Lower lobe of right lung (tissue), 2 donors: ENCODE measurements at places on chromosomes 2 and 18.

DNA sequence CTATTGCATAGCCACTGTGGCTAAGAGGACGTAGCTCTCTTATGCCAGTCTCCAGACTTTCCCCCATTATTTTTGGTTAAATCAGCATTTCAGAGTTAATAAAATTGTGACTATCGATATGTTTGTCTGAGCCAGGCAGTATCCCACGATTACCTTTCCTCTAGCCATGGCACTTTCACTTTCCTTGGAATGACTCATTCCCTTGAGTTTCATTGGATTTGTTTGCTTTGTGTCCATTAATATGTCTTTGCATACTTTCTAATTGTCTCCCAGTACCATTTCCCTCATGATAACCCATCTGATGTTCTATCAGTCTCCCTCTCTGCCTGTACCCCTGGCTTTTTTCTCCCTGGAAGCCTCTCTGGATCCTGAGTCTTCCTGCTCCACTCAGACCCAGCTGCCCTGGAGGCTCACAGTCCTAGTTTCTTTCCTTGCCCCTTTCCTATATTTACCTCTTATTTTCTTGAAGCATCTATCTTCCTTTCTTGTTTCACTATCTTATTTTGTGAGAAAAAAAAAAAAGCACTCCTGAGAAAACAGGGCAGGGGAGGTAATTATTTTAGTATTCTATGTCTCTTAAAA lies 126.1 kb downstream of the MTX2 start:
- no peak for DNase-seq

DNA sequence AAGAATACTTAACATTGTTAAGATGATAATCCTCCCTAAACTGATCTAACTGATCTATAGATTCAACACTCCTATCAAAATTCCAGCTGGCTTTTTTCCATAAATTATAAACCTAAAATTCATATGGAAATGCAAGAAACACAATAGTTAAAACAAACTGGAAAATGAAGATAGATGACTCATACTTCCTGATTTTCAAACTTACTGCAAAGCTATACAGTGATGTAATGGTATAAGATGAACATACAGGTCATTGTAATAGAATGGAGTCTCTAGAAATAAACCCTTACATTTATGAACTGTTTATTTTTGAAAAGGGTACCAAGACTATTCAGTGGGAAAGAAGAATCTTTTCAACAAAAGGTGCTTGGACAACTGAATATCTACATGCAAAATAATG lies 32.3 kb downstream of the UBXN4 start:
- no peak for DNase-seq

GRCh38 chr2:239200646-239201530 lies 199.9 kb downstream of the HDAC4 start:
- no peak for DNase-seq

GRCh38 chr2:151891566-151892194 lies 63.5 kb upstream of the ARL5A start:
- no peak for DNase-seq

DNA sequence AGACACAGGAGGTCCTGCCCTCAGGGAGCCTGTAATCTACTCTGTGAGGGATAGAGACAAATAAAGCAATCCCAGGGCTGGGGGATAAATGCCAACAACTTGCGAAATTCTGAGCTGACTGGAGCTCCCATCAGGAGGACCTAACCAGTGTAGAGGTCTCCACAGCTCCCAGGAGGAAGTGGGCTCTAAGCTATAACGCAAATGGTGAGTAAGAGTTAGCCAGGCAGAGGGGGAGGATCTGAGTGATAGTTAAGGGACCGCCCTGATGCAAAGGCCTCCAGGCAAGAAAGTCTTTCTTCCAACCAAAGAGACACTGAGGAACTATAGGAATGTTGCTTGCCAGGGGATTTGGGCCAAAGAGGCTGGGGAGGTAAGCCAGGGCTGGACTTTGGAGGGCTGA lies 16.0 kb upstream of the ZNF532 start:
- no peak for DNase-seq

DNA sequence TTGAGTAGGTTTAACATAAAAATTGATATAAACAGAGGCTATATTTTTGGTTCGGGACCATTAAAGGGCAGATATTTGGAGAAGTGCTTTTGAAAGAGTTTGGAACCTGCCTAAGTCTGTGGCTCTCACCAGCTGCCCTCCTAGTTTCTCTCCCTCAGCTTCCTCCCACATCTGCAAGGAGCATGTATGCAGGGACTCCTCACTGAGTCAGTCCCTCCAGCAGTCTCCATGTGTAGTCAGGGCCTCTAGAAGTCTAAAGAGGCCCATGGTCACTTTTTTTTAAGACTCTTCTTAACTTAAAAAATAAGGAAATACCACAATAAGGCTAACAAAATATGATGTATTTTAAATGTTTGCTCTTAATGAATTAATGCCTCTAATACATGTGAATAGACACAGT lies 220.0 kb upstream of the TANK start:
- DNase-seq: no peak

- DNase-seq: no peak
Observed at GRCh38 chr2:31675485-31675901, 94.8 kb upstream of the SRD5A2 start.

GRCh38 chr2:24814516-24814915 lies 21.3 kb downstream of the CENPO start:
- no peak for DNase-seq
